CD8-positive, alpha-beta memory T cell (primary cell): ENCODE measurements at places on chromosomes 3 and 15.
A peak's percentile ranks its signal among the peaks of the same experiment; 100 is the strongest.

DNA sequence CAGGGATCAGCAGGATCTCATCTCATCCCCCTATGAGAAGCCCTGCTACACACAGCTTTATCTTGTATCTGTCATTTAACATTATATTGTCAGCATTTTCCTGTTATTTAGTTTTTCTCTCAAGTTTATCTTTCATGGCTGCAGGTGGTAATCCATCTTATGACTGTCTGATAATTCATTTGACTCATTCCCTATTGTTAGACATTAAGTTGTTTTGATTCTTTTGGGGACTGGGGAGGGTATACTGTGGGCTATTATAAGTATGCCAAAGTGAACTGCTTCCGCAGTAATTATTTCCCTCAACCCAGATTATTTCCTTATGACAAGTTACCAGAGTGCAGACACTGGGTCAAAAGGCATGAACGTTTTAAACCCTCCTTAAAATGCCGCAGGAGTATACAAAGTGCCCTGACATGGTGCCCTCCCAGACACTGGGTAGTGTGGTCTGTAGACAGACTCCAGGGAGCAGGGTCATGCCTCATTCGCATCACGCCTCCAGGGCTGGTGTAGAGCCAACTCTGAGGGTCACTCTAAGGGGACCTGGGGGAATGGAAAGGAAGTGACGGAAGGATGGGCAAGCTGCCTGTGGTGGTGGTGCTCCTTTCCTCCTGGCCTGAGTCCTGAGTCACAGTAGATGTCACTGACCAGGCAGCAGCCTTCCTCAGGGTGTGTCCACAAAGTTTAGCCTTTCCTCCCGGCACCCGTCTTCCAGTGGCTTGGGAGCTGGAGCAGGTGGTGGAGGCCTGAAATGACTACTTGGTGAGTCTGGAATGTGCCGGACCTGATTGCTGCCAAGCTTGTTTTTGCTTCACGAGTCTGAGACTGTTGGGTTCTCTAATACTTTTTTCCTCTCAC is 11.6 kb downstream of the GPR160 start:
- DNase-seq, result no peak

- DNase-seq, result no peak
These were observed 73.8 kb downstream of the BDH1 start for GRCh38 chr3:197482001-197482400.

DNA sequence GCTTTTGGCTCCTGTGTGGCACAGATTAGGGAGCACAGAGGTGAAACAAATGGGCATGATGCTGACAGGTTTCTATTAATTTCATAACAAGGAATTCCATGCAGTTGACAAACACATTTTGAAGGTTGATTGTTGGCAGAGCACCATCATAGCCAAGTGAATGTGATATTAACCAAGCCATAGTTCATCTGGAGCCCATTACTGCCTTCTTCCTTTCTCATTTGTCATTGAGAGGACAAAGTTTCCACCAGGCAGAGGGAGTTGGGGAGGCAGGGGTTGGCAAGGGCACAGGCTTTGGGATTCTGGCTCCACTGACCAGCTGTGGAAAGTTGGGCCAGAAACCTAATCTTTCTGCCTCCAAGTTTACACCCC is 325.2 kb downstream of the MFSD1 start:
- DNase-seq, result no peak

- no peak for DNase-seq
These were observed 4.0 kb upstream of the CHRNB4 start for GRCh38 chr15:78645009-78645408.

DNA sequence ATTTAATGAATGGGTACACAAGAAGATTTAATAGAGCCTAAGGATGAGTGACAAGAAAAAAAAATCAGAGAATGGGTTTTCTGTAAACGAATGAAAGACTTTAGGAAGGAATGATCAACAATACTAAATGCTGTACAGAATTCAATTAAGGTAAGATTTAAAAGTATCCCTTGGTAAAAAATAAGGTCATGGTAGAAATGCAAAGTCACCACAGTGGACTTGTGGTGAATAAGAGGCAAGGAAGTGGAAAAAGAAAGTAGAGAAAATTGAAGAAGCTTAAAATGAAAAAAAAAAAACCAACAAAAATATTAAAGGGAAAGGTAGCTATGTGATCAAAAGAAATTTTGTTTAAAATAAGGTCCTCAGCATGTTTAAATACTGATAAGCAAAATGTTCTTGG is 82.4 kb downstream of the PLSCR2 start:
- DNase-seq, result no peak

- DNase-seq, result no peak
These were observed 3.4 kb upstream of the P3H2 start for GRCh38 chr3:190124067-190124466.

DNA sequence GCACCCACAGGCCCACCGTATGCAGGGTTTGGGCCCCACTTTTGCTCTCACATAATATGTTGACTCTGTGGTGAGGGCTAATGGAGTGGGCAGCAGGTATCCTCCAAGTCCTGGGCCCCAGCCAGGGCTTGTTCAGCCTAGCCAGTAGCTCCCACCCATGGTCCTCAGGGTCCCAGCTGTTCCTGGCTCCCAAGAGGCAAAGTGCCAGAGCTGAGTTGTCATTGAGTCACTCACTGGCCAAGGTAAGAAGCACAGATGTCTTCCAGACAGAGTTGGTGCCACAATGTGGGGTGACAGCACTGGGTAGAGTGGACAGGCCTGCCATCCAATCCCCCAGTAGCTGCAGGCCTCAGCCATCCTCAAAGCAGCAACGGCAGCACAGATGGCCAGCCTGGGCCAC is 4.3 kb downstream of the SHF start:
- no peak for DNase-seq

DNA sequence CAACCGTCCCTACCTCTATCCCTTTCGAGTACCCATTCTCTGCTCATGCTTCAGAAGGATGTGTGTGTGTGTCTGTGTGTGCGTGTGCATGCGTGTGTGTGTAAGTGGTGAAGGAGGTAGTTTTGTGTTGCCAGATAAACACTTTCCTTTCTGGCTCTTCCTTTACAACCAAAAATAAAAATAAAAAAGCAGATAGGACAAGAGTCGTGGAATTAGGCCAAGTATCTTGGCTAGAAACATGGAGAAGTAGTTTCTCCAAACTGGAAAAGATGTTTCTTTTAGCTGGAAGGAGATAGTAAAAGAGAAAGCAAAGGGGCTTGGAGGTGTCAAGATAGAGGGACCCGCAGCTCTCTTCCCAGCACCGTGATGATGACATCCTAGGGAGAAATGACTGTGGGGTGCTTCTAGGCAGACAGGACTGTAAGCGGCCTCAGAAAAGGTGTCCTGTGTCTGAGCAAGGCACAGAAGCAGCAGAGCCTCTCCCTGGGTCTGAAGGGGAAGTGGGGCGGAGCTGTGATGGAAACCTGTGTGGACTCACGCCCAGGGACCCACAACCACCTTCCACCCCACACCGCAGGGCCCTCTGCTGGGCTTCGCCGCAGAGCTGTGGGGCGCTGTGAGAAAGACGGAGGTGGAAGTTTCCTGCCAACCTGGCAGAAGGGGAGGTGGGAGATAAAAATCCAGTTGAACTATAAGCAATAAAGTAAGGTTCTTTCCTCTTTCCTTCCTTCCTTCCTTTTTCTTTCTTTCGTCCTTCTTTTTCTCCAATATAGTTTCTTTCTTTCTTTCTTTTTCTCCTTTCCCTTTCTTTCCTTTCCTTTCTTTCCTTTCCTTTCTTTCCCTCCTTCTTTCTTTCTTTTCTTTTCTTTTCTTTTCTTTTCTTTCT is 35.3 kb downstream of the MUC20 start:
- peak; percentile 41 for DNase-seq

DNA sequence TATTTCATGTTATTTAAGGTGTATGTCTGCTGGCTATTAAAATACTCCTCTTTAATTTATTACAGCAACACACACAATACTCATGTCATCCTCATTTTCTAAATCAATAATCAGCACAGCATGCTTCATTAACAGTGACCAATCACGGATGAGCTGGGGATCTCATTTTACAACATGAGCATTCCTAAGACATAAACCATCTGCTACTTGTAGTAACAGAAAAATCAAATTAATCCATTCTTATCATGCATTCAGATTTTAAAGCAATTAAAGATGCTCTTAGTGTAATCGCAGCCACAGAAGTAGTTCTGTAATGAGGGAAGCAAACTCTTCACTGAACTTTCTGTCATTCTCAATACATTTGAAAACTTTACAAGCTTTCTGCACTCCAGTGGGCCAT is 191.1 kb downstream of the TBC1D5 start:
- no peak for DNase-seq

GRCh38 chr3:146189519-146190173 is 28.7 kb upstream of the PLOD2 start:
- no peak for DNase-seq

- DNase-seq, result no peak
These were observed 680.6 kb downstream of the EPHA3 start for GRCh38 chr3:89787979-89788378.

- DNase-seq, result no peak
These were observed 49.9 kb downstream of the CNTN3 start for GRCh38 chr3:74564560-74564959.

- no peak for DNase-seq
These were observed 539.1 kb downstream of the SI start for GRCh38 chr3:164539215-164539614.

GRCh38 chr3:167057581-167057980 is 322.5 kb downstream of the ZBBX start:
- DNase-seq, result no peak

DNA sequence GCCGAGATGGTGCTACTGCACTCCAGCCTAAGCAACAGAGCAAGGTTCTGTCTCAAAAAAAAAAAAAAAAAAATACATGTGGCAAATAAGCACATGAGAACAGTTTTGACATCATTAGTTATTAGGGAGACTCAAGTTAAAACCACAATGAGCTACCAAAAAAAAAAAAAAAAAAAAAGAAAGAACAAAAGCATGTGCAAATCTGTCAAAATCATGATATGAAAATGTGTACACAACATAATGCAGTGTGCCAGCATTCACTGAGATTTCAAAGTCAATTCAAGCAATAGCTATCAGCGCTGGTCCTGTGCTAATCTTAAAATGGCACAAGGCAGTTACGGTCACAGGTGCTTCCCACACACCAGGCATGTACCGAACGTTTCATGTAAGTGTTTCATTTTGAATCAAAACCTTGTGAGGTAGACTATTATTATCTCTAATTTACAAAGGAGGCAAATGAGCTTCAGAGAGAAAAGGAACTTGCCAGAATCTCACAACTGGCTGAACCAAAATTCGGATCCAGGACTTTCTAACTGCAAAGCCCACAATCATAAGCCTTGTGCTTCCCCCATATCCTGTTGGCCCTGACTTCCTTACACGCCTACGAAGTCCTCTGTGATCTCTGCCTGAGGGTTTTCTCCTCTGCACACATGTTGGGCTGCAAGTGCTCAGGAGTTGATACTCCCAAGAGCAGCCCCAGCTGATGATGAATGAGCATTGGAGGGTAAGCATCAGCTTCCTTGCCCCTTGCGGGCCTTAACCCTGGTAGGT is 200.1 kb upstream of the PROK2 start:
- no peak for DNase-seq

GRCh38 chr3:66099541-66100065 is 60.9 kb upstream of the MAGI1 start:
- no peak for DNase-seq

DNA sequence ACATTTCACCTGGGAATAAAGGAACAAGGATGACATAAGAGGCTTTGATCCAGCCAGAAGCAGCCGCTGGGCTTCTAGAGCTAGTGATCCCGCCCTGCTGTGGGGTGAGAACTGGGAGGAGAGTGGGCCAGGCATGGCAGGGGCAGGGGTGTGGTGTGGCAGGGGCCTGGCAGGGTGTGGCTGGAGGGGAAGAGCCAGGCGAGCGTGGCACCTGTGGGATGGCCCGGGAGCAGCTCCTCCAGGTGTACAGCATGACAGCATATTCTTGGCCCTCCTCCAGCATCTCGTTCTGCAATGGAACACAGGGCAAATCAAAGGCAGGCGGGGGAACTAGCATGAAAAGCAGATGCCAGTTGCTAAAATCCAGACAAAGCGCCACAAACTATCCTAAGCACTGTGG is 35.5 kb downstream of the CYFIP1 start:
- DNase-seq, result no peak

DNA sequence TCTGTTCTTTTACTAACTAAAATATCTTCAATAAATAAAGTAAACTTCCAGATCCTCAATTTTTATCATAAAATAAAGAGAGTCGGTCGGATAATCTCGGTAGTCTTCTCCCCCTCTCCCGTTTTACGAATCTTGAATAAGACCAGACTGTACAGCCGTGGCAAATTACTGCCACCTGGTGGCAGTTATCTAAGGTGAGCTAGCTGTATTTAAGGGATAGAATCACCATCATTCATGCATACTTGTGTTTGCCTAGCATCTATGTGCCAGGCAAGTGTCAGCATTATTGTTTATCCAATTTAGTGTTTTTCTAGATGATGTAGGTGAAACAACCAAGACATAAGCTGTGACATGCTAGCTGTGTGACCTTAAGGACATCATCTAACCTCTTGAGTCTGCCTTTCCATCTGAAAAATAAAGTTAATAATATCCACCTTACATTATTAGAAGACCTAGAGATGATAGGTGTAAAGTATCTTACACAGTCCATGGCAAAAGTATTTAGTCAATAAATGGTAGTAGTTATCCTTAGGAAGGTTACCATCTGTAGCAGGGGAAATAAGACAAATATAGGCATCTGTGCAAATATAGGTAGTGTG is 21.3 kb downstream of the DUT start:
- no peak for DNase-seq

DNA sequence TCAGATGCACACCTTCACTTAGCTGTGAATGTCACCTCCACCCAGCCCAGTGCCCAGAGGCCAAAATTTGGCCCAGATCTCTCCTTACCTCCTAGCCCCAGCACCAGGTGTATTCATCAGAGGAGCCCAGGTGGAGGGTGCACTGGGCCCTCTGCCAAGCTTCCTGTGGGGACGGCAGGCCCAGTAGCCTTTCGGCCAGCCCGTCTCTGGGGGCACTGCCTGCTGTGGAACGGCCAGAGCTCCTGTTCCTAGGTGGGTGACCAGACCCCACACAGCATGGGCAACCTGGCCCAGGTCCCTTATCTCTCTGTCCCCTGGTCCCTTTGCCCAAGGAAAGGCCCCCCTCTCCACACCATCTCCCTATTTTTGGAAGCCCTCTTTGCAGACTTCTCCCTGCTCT is 67.8 kb downstream of the AAGAB start:
- no peak for DNase-seq

DNA sequence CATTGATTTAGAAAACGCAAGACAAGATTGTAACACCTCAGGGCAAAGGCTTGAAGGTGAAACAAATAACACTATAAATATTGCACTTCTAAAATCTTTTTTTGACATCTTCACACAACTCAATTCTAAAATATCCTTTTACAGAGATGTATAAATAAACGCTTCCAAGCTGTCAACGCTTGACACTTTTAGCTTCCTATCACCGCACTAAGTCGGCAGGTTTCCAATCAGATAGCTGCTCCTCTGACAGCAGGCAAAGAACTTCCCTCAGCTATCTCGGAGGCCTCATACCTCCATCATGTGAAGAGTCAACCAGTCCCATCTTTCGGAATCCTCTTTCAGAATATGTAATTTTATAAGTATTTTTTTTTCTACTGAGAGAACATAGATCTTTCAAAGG is 71.0 kb downstream of the PCOLCE2 start:
- DNase-seq, result no peak
